ENCODE measurements at places on chromosomes 3 and 15.

- no peak for DNase-seq
Measured at GRCh38 chr3:75332794-75333193, 331.3 kb upstream of the FRG2C start.

DNA sequence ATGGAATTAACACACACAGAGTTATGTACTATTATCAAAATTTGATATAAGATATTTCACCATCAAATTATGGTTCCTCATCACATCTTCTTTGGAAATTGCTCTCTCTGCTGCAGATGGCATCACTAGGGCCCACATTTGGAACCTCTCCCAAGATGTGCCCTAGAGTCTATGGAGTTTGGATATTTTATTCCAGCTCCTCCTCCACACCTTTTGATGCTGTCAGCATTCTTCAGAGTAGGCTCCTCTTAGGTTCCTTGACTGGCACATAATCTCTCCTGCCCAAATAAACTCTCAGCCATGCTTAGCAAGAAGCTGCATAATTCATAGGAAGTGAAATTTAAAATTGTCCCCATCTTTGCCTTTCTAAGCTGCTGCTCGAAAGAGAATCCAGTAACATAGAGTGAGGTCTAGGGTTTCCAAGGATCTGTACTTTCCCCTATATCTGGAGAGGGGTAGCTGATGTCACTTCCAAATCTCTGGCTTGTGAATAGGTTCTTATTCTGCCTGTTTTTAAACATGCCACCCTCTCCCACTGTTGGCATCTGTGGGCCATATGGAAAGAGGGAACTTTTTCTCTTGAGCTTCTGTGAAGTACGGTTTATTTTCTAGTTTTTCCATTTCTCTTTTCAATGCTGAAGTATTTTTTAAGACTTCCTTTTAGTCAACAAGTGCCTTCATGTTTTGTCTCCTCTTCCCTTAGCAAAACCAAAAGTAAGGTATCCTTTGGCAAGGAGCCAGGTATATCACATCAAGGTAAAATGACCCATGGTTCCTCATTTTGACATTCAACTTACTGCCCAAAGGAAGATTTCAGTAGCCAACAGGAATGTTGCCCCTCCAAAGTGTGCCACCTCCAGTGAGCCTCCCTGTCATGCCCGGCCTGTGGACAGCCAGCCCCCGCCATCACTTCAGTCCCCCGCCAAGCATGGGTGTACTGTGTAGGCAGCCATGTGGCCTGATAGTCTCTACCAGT, 75.3 kb upstream of the C2CD4B start:
- no peak for DNase-seq

GRCh38 chr3:45781841-45782240, 14.5 kb downstream of the SLC6A20 start:
- no peak for DNase-seq

- no peak for DNase-seq
Measured at GRCh38 chr3:139830817-139831216, 104.2 kb upstream of the CLSTN2 start.

- DNase-seq: no peak
Measured at GRCh38 chr3:130738241-130738640, 8.4 kb downstream of the PIK3R4 start.

- no peak for DNase-seq
Measured at GRCh38 chr3:108462899-108463298, 47.5 kb downstream of the MYH15 start.

GRCh38 chr3:13233487-13234485, 160.6 kb upstream of the IQSEC1 start:
- DNase-seq: no peak

- no peak for DNase-seq
Measured at GRCh38 chr3:46535746-46536145, 30.4 kb downstream of the LRRC2 start.

GRCh38 chr3:58299839-58300516, 6.1 kb upstream of the RPP14 start:
- DNase-seq: no peak

DNA sequence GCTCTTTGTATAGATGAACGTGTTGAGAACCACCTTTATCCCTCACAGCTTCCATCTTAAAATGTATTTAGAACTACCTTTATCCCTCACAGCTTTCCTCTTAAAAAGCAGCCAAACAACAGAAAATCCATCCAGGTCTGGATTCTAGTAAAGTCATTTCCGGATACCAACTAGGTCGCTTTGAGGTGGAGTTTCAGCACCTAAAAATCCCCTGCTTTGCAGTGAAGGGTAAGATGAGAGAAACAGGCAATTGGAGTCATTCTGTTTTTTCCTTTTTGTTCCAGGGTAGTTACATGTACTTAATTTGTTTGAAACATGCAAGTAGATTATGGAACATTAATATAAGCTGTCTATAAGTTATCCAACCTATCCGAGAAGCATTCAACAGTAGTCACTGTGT, 192.0 kb downstream of the UBE2E2 start:
- DNase-seq: no peak

DNA sequence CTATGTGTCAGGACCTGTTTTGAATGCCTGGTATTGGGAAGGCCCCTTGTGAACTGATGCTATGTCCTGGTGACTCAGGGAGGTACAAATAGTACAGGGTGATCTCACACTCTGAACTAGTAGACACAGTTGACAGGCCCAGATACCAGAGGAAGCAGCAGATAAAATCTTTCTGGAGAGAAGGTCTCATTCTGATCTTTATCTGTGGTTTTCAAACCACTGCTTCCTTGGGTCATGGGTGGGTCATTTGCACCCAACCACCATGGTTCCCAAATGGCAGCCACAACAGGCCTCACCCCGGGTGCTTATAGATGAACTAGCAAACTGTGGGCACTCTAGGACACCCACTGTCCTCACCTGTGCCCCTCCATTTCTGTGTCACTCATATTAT, 43.4 kb downstream of the PXYLP1 start:
- DNase-seq: no peak

GRCh38 chr3:128761392-128761791, 35.4 kb downstream of the RAB7A start:
- no peak for DNase-seq

DNA sequence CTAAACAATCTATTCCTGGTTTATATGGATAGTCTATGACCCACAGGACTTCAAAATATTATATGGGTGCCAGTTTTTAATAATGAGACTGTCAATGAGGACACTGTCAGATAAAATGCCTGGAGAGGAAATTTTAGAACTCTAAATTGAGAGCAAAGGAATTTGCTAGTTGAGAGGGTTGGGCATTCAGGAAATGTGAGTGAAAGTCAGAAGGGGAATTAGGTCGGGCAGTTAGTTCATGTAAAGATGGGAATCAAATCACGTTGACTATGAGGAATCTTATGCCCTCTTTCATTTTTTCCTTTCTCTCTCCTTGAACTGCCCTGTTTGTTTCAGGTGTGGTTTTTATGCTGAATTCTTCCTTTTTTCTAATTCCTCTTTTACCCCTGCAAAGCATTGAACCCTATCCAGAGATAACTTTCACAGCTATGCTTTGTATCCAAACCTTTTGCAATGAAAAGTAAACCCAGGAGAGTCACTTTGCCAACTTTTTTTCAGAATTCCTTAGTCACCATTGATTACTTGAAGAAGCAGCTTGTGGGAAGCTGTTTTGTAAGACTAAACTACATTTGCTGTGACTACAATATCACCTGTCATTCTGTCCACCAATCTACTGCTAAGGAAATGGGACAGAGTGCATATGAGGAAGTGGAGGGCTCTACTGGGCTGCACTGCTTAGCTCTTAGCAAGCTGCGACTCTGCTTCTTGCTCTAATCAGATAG, 27.8 kb downstream of the CHP1 start:
- DNase-seq: no peak

- no peak for DNase-seq
Measured at GRCh38 chr3:98746882-98747281, 16.3 kb upstream of the ST3GAL6 start.

- DNase-seq: no peak
Measured at GRCh38 chr15:33138000-33138399, 56.5 kb downstream of the FMN1 start.

- no peak for DNase-seq
Measured at GRCh38 chr15:100032358-100033085, 299.3 kb upstream of the LYSMD4 start.

GRCh38 chr3:99016452-99016851, 115.0 kb upstream of the DCBLD2 start:
- no peak for DNase-seq

GRCh38 chr3:178485756-178486155, 50.5 kb upstream of the KCNMB2 start:
- no peak for DNase-seq

- no peak for DNase-seq
Measured at GRCh38 chr15:97998307-97999071, 38.0 kb downstream of the ARRDC4 start.

DNA sequence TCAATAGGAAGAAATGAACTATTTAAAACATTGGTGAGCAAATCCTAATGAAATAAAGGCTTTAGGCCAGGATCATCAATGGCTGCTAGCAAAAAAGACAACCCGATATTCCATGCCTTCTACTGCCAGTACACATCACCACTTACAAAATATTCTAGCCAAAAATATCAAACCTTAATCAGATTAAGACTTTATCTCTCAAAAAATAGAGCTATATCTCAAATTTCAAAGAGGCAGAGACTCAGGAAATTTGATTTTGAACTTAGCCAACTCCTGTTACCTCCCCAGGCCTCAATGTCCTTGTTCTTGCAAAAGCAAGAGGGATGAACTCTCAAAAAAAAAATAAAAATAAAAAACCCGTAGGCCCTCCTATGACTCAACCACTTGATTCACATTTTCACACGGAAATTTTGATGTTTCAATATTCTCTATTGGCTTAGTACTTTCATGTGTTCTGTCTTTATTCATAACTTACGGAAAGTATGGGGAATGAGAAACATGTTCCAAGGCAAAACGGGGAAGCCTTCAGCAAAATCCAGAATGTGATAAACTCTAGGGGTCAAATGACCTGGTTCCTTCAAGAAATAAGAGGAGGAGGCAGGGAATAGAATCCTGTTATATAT, 273.3 kb upstream of the ZPLD1 start:
- no peak for DNase-seq

GRCh38 chr3:14862661-14863230, 44.0 kb downstream of the FGD5 start:
- no peak for DNase-seq

- DNase-seq: no peak
Measured at GRCh38 chr3:115857518-115858136, 234.3 kb downstream of the GAP43 start.

DNA sequence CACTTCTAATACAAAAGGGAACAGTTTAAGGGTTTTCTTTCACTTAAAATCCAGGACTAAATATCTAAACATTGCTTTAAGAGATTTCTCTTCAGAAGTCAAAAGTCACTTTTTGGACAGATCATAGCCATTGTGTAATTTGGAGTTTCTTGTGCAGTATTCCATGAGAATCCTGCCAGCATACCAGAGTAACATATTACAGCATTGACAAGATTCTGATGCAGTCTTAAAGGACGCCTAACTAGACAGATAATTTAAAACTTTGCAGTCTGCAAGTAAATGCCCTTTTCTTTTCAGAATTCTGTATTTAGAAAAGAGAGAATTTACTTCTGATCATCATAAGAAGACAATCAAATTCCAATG, 17.5 kb upstream of the IGSF10 start:
- no peak for DNase-seq

DNA sequence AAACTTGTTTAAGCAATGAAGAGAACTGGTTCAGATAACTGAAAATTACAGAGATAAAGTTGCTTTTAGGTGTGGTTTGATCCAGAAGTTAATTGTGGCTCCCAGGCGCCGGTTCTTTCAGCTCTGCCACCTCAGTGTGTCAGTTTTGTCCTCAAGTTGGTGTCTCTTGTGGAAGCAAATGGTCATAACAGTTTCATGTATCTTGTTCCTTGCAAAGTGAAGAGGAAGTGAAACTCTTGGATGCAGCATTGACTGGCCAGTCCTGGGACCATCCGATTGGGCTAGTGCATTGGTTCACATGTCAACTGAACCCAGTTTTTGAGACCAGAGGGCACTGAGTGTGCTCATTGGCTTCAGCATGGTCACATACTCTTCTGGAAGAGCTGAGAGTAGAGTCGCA, 181.4 kb upstream of the GRM7 start:
- DNase-seq: no peak

DNA sequence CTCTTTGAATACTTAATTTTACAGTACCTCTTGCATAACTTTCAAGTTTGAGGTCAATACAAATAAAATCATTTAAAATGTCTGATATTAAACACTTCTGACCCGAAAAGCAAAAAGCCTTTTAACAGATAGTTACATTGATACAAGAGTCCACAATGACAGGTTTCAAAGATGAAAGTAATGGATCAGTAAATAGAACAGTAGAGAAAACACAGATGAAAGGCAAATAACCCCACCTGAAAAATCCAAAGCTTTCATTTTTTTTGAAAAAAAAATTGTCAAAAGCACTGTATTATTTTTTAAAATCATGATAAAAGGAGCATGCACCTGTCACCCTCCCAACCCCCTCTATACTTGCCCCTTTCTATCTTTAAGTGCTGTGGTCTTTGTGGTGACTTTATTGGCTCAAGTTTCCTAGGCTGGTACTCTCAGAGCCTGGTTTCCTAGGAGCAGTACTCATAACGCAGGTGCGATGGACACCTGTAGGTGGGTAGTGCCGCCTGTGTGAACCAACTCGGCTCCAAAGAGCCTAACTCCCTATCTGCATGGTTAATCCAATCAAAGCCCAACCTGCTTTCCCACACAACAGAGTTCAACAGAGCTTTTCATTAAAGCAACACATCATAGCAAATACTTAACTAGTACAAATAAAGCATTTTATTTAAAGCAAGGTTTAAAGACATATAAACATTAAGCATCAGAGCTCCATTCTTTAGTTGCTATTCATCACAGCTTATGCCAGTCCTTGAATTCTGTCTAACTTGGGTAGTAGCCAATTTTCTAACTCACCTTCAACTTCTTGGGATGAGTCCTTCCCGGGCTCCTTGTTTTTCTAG, 32.2 kb downstream of the LIPC start:
- no peak for DNase-seq

DNA sequence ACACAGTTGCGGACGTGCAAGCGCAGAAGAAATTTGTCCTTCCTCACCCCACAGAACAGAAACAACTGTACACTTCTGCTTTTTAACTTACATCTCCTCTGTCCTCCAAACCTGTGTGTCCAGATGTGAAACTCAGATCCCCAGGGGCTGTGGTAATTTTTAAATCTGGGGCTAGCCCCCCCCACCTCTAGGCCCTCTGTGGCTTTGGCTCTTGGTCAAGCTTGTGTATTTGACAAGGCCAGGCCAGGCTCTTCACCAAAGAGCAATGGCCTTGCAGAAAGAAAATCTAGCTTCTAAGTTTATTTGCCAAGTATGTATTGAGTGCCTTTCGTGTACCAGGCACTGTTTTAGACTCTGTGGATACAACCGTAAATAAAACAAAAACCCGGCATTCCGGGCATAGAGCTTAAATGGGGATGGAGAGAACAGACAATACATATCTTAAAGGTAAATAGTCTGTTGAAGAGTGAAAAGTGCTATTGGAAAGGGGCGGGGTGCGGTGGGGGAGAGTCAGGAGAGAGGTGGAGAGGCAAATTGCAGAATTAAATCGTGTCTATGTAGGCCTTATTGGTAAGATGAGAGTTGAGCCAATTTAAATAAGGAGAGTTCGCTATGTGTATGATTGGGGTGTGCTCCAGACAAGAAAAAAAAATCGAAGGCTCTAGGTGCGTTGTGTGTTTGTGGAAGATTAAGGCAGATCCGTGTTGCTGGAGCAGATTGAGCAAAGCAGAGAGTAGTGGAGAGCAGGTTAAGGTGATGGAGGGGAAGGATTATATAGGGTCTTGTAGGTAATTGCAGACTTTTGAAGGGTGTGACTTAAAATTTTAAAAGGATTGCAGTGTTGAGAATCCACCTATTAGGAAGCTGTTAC, 781 bp upstream of the DPH6 start:
- DNase-seq: no peak

- DNase-seq: no peak
Measured at GRCh38 chr3:138673641-138674530, 65.3 kb downstream of the FAIM start.

Measured in stimulated activated CD4-positive, alpha-beta T cell treated with anti-CD3 and anti-CD28 coated beads, Interleukin-4, amount 100 ng/mL, for 1 hour (primary cell).